ENCODE measurements at places on chromosomes 2 and 18.

DNA sequence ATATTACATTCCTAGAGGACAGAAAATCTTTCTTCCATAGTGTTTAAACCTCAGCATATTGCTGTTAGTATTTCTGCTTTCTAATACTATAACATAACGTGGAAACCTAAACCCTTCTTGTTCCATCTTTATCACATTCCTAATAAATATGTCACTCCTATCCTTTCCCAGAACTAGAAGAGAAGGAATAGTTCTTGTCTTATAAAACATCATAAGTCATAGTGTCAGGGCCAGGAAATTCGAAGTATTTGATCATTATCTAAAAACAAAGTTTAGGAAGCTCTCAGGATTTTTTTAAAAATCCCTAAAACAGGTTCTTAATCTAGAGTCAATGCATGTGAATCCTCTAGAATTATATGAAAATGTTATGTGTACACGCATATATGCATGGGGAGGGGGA lies 2.0 kb downstream of the NHEJ1 start:
- DNase-seq: no peak

- no peak for DNase-seq
These were observed 31.9 kb downstream of the EXOC6B start for GRCh38 chr2:72793798-72794440.

DNA sequence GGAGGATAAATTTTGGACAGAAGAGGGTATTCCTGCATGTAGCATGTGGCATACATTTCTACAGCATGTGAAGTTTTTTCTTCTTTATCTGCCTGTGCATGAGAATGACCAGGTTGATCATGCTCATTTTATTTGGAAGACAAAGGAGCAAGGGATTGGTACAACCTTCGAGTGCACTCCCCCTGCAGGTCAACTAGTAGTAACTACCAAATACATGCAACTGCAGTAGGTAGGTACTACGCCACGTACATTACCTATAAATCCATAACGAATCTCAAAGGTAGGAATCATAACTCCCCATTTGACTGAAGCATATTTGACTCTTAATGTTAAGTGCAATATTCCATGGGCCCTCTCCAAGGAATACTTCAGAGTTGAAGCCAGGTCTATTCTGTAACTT lies 763.9 kb downstream of the TSN start:
- no peak for DNase-seq

GRCh38 chr2:190481339-190481738 lies 53.2 kb downstream of the NEMP2 start:
- no peak for DNase-seq

- no peak for DNase-seq
These were observed 120.2 kb upstream of the ZNF516 start for GRCh38 chr18:76615065-76615733.
